ENCODE measurements at places on chromosomes 5 and 9.

DNA sequence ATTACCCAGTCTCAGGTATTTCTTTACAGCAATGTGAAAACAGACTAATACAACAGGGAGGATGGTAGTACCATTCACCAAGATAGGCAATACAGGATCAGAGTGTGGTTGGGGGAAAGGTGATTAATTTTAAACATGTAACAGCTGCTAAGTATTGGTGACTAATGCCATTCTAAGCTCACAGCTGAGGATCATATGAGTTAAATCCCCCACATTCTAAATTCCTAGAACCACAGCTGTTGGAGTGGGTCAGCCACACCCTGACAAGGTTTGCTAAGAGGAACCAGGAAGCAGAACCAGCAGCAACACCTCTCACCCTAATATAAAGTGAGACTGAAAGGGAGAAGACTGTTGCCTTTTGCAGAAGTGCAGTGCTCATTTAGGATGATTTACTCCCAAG, 24.8 kb downstream of the HSPB3 start:
- peak; percentile 8 for DNase-seq

GRCh38 chr5:180718810-180719453, 20.9 kb downstream of the OR2Y1 start:
- peak; percentile 13 for DNase-seq

DNA sequence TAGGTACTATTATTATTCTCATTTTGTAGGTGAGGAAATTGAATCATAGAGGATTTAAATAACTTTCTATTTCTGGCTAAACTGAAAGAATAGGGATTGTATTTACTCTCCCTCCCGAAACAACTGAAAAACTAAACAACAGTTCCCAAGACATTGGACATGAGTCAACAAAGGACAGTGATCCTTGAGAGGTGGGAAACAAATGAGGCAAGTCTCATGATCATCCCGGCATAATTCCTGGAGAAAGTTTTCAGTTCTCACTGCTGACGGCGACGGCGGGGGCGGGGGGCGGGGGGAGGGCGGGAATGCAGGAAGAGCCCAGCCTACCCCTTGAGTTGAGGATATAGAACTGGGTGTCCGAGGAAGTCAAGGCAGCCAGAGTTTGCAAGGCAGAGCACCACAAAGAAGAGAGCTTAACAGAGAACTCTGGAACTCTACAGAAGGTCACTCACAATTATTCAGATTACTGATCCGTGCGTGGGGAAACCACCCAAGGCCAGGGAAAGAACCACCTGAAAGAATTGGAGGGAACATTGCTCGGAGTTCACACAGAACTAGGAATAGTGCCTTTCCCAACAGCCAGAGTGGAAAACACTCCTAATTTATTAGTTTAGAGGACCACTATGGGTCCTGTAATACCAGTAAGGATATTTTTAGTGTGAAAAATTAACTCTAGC, 27.4 kb upstream of the WHRN start:
- no peak for DNase-seq

DNA sequence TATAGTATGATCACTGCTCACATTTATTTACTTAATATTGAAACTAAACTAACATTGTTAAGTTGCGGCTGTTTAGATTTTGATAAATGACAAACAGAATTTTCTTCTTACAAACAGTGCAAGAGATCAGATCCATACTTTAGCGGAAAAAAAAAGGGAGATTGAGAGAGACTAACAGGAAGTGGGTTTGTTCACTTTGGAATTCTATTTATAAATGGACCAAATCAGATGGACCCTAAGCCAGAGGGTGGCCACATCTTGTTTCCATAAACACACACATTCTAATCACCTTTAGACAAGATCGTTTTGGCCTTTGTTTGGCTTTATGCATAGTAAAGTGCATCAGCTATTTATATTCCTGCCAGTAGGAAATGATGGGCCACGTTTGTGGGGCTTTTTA, 381.4 kb upstream of the CD180 start:
- DNase-seq, result no peak

DNA sequence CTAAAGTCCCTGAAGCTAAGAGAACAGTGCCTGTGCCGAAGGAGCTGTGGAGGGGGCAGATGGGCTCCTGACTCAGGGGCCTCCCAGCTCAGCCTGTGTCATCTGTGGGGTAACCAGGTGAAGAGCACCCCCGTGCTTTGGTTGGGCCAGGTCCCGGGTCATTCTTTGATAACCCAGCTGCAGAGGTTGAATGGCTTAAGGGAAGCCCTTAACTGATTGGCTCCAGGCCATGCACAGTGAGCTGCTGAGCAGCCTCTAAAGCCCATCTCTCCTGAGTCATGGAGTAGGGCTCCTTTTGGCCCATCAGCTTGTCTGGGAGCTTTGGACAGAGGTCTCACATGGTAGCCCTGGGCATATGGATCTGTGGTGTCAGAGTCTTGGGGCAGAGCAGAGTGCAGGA, 28.7 kb downstream of the COL27A1 start:
- no peak for DNase-seq

Data from suppressor macrophage treated with lipopolysaccharide for 4 hours (primary cell).